Activated naive CD8-positive, alpha-beta T cell treated with anti-CD3 and anti-CD28 coated beads, Interleukin-2, amount 50 U/mL, for 24 hours (primary cell): ENCODE measurements at places on chromosomes 2 and 18.

- H3K4me1 ChIP-seq, result peaks cover 24% of the 10 kb centered on the region
- H3K36me3 ChIP-seq, result no peaks in the 10 kb centered on the region
- no peaks in the 10 kb centered on the region for H3K27me3 ChIP-seq
- no peak overlapping the region for H3K27ac ChIP-seq
- no peak for DNase-seq
These were observed 8.6 kb upstream of the HPCAL1 start for GRCh38 chr2:10294077-10294476.

DNA sequence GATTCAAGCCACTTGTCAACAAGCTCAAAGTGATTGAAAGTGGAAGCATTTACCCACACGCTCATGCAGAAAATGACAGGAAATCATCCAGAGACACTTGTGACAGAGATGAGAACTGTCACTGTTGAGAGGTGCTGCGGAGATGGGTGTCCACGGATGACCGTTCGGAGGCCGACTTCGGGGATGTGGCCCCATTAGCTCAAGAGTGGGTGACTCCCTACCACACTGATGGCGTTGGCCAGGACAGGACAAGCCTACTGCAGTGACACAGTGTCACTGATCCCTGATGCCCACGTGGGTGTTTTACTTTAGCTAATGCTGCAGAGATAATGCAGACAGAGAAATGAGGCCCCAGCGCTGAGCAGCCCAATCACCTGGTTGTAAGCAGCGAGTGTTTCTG, 81.5 kb upstream of the YWHAQ start:
- H3K27ac ChIP-seq, result no peak overlapping the region
- no peak for DNase-seq
- H3K4me1 ChIP-seq, result peaks cover 33% of the 10 kb centered on the region
- H3K36me3 ChIP-seq, result no peaks in the 10 kb centered on the region
- no peaks in the 10 kb centered on the region for H3K27me3 ChIP-seq

DNA sequence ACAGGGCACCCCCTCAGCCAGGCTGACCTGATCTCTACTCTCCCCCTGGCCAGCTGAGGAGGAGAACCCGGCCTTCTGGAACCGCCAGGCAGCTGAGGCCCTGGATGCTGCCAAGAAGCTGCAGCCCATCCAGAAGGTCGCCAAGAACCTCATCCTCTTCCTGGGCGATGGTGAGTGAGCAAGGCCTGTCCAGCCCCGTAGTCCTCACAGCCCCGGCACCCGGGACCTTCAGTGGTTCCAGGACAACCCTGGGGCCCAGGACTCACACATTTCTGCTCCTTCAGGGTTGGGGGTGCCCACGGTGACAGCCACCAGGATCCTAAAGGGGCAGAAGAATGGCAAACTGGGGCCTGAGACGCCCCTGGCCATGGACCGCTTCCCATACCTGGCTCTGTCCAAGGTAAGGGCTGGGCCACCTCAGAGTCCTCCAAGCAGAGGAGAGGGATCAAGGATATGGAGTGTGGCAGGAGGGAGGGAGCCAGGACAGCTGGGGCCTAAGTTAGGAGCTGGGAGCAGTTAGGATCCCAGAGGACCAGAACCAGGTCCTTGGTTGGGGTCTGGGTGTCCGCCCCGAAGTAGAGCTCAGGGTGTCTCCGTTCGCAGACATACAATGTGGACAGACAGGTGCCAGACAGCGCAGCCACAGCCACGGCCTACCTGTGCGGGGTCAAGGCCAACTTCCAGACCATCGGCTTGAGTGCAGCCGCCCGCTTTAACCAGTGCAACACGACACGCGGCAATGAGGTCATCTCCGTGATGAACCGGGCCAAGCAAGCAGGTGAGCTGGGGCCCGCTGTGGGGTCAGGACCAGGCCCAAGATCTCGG, 555 bp downstream of the ALPI start:
- H3K27ac ChIP-seq, result no peak overlapping the region
- H3K36me3 ChIP-seq, result no peaks in the 10 kb centered on the region
- H3K4me1 ChIP-seq, result no peaks in the 10 kb centered on the region
- no peak overlapping the region for H3K4me3 ChIP-seq

- no peaks in the 10 kb centered on the region for H3K4me1 ChIP-seq
- H3K27me3 ChIP-seq, result peaks cover 41% of the 10 kb centered on the region
- no peak overlapping the region for H3K27ac ChIP-seq
These were observed 23.2 kb downstream of the SLC4A3 start for GRCh38 chr2:219650426-219651248.

GRCh38 chr2:163252199-163252598, 413.6 kb upstream of the KCNH7 start:
- no peaks in the 10 kb centered on the region for H3K27me3 ChIP-seq
- no peaks in the 10 kb centered on the region for H3K36me3 ChIP-seq
- H3K4me3 ChIP-seq, result no peak overlapping the region
- DNase-seq, result no peak
- no peaks in the 10 kb centered on the region for H3K4me1 ChIP-seq
- H3K27ac ChIP-seq, result no peak overlapping the region

DNA sequence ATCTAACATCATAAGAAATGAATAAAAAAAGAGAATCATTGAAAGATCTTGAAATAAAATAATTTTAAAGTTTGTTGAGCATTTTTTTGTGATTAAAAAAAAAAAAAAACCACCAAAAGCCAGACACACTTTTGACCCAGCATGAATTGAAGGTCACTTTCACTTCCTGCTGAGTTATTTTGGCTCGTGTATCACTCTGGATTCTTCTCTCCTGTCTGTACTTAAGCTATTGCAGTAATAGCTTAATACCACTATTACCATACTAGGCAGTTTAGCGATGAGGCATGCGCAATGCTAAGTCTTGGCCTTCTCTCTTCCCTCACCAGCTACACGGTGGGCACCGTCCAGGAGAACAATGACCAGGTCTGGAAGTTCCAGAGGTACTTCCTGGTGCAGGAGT, 54.5 kb upstream of the SPP2 start:
- H3K27me3 ChIP-seq, result no peaks in the 10 kb centered on the region
- H3K4me3 ChIP-seq, result no peak overlapping the region
- DNase-seq, result no peak
- H3K4me1 ChIP-seq, result peaks cover 33% of the 10 kb centered on the region
- no peaks in the 10 kb centered on the region for H3K36me3 ChIP-seq

DNA sequence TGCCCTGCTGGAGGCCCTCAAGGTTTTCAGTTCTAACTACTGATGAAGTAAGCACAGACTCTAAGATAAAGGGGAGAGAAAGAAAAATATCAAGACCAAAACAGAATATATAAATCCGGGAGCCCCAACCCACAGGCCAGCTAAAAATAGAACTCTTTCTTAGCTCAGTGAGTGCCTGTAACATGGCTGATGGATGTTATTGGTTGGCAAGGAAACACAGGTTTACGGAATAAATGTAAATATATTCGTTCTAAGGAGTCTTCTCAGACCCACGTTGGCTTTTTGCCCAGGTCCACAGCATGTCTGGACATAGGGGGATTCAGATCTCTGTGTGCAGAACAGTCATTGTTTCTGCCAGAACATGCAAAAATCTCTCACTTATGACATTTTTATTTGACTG, 139.0 kb upstream of the SERPINE2 start:
- no peaks in the 10 kb centered on the region for H3K27me3 ChIP-seq
- no peaks in the 10 kb centered on the region for H3K36me3 ChIP-seq
- no peak for DNase-seq
- no peak overlapping the region for H3K4me3 ChIP-seq
- H3K27ac ChIP-seq, result no peak overlapping the region

GRCh38 chr2:165901620-165902298, 51.8 kb downstream of the TTC21B start:
- no peak for DNase-seq
- H3K27ac ChIP-seq, result no peak overlapping the region
- peaks cover 7% of the 10 kb centered on the region for H3K4me1 ChIP-seq
- peaks cover 51% of the 10 kb centered on the region for H3K36me3 ChIP-seq

DNA sequence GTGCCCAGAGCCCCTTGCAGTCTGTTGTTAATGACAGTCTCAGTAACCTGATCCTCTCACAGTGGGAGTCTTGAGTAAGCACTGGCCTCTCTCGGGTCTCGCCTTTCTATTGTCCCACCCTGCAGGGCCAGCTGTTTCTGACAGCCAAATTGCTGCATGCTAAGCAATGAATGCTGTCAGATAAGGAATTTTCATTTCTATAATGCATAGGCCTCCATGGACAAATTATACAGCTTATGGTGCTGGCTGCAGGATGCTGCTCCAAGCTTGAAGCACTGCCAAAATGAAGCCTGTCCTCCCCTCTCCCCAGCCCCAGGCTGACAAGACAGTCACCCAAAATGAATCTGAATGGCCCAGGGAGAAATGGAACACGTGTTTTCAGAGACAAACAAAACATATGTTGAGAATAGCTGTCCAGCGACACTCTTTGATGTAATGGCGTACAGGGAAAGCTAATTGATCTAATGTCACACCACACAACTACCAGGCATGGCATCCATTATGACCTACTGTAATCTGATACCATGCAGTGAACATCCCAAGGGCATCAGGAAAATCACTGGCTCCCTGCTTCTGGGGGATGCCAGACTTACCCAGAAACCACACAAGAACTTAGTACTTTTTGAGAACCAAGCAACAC, 36.8 kb downstream of the ACVR1 start:
- no peak overlapping the region for H3K4me3 ChIP-seq
- H3K27ac ChIP-seq, result no peak overlapping the region
- H3K36me3 ChIP-seq, result peaks cover 21% of the 10 kb centered on the region

DNA sequence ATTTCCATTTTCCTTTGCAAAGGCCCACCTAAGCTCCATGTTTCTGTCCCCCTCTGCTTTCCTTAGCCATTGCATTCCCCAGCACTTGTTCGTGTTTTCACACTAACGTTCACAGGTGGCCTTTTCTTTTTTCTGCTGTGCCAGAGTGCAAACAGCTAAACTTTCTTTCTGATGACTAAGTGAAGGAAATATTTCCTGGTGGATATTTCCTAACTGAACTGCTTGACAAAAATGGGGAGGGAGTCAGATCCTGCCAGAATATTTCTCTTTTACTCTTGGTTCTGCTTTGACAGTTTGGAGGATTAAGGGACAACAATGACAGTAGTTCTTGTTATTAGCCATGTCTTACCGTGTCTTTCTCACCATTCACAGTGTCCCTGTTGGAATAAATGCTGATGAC, 344.0 kb downstream of the ARHGAP15 start:
- no peak for DNase-seq
- H3K4me3 ChIP-seq, result no peak overlapping the region
- no peaks in the 10 kb centered on the region for H3K27me3 ChIP-seq
- peaks cover 12% of the 10 kb centered on the region for H3K36me3 ChIP-seq

DNA sequence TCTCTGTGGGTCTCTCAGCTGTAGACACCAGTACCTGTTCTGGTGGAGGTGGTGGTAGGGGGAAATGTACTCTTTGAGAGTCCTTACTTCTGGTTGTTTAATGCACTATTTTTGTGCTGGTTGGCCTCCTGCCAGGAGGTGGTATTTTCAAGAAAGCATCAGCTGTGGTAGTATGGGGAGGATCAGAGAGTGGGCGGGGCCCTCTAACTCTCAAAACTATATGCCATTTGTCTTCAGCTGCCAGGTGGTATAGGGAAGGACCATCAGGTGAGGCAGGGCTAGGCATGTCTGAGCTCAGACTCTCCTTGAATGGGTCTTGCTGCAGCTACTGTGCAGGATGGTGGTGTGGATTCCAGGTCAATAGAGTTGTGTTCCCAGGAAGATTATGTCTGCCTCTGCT, 1100.8 kb downstream of the CNTNAP5 start:
- no peak overlapping the region for H3K27ac ChIP-seq
- H3K4me1 ChIP-seq, result no peaks in the 10 kb centered on the region
- no peak for DNase-seq
- no peaks in the 10 kb centered on the region for H3K36me3 ChIP-seq
- H3K27me3 ChIP-seq, result no peaks in the 10 kb centered on the region

- DNase-seq, result no peak
- no peaks in the 10 kb centered on the region for H3K27me3 ChIP-seq
- no peaks in the 10 kb centered on the region for H3K36me3 ChIP-seq
- H3K4me1 ChIP-seq, result peaks cover 44% of the 10 kb centered on the region
These were observed 79.7 kb upstream of the MAP4K4 start for GRCh38 chr2:101617796-101618195.

DNA sequence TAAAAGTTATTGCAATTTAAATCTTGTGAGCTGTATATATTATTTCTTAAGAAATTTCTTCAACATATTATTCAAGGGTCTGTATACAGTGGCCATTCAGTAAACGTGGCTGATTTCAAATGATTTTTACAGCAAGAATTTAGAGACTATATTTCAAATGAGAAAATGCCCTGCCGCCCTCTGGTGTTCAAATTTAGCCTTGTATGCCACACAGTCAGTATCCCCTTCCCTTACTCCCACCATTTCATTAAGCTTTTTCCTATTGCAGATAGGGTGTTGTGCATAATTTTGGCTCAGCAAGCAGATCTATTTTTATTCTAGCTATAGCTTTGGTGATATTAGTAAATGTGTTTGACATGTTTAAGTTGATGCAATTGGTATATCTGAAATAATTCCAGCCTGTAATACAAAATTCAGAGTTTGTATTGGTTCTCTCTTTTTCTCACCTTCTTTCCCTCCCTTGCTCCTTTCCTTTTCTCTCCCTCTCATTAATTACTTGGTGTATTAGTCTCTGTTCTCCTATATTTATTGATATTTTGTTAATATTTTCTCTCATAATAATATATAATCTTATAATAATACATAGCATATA, 22.8 kb upstream of the SCN7A start:
- H3K4me3 ChIP-seq, result no peak overlapping the region
- DNase-seq, result no peak
- no peaks in the 10 kb centered on the region for H3K4me1 ChIP-seq
- H3K36me3 ChIP-seq, result no peaks in the 10 kb centered on the region
- no peaks in the 10 kb centered on the region for H3K27me3 ChIP-seq
- no peak overlapping the region for H3K27ac ChIP-seq

GRCh38 chr18:41073372-41073954, 881.6 kb upstream of the PIK3C3 start:
- no peak overlapping the region for H3K27ac ChIP-seq
- H3K27me3 ChIP-seq, result no peaks in the 10 kb centered on the region
- H3K4me1 ChIP-seq, result no peaks in the 10 kb centered on the region
- H3K4me3 ChIP-seq, result no peak overlapping the region
- no peaks in the 10 kb centered on the region for H3K36me3 ChIP-seq

- H3K4me1 ChIP-seq, result no peaks in the 10 kb centered on the region
- no peak overlapping the region for H3K27ac ChIP-seq
- no peak for DNase-seq
- no peaks in the 10 kb centered on the region for H3K36me3 ChIP-seq
These were observed 497.0 kb upstream of the FSIP2 start for GRCh38 chr2:185241556-185241955.

GRCh38 chr2:148590612-148591011, 53.9 kb upstream of the EPC2 start:
- no peak overlapping the region for H3K4me3 ChIP-seq
- no peak for DNase-seq
- H3K27me3 ChIP-seq, result no peaks in the 10 kb centered on the region
- H3K36me3 ChIP-seq, result no peaks in the 10 kb centered on the region
- no peak overlapping the region for H3K27ac ChIP-seq
- peaks cover 6% of the 10 kb centered on the region for H3K4me1 ChIP-seq

DNA sequence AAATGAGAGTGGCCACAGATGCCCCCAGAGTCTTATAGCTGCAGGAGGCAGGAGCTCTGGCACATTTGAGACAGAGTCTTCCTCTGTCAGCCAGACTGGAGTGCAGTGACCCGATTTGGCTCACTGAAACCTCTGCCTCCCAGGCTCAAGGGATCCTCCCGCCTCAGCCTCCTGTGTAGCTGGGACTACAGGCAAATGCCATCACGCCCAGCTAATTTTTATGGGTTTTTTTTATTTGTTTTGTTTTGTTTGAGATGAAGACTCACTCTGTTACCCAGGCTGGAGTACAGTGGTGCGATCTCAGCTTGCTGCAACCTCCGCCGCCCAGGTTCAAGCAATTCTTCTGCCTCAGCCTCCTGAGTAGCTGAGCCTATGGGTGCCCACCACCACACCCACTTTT, 80.7 kb upstream of the CABLES1 start:
- no peak overlapping the region for H3K27ac ChIP-seq
- no peaks in the 10 kb centered on the region for H3K36me3 ChIP-seq
- H3K4me3 ChIP-seq, result no peak overlapping the region
- peaks cover 9% of the 10 kb centered on the region for H3K4me1 ChIP-seq
- H3K27me3 ChIP-seq, result no peaks in the 10 kb centered on the region
- DNase-seq, result no peak
